MG63 (cell line): ENCODE measurements at places on chromosomes 2 and 18. TPM values are rescaled to one million over a fixed set of nuclear protein-coding genes. Genes with fewer than 3 reads are reported as not detected.

Gene ZNF521
- total RNA-seq = 5.0 and 9.1 TPM in 2 replicates

Gene RFX8
- total RNA-seq = not detected in 2 replicates

Gene POTEJ
- not detected in 2 replicates for total RNA-seq

Gene CBLN2
- not detected in 2 replicates for total RNA-seq

Gene MATN3
- total RNA-seq = 0.15 and 0.76 TPM in 2 replicates

Gene DYSF
- total RNA-seq = 1.1 and 1.4 TPM in 2 replicates

Gene DYNAP
- not detected in 2 replicates for total RNA-seq

Gene ZSCAN30
- 11.1 and 19.7 TPM in 2 replicates for total RNA-seq

Gene LRP1B
- total RNA-seq = 0.07 TPM in 1 of 2 replicates, not detected in the other

Gene SERPINB5
- total RNA-seq = 37.8 and 43.9 TPM in 2 replicates

Gene ADAM23
- total RNA-seq = 1.1 and 1.2 TPM in 2 replicates

Gene CNPPD1
- total RNA-seq = 35.2 and 40.6 TPM in 2 replicates

Gene CRACDL
- not detected in 2 replicates for total RNA-seq

Gene ZAP70
- total RNA-seq = 6.6 TPM in 1 of 2 replicates, not detected in the other

Gene PIEZO2
- total RNA-seq = 11.1 and 42.7 TPM in 2 replicates

Gene NEURL3
- 1.0 TPM in 1 of 2 replicates, not detected in the other for total RNA-seq
